Left cardiac atrium (tissue), 4 donors: ENCODE measurements at places on chromosomes 13 and 19.

- DNase-seq = no peak
Measured at GRCh38 chr19:34573226-34573864, 91.8 kb downstream of the WTIP start.

GRCh38 chr13:23793711-23794110 is 95.5 kb downstream of the MIPEP start:
- DNase-seq = no peak

- DNase-seq = no peak
Measured at GRCh38 chr19:34832581-34833112, 59.6 kb upstream of the ZNF599 start.

DNA sequence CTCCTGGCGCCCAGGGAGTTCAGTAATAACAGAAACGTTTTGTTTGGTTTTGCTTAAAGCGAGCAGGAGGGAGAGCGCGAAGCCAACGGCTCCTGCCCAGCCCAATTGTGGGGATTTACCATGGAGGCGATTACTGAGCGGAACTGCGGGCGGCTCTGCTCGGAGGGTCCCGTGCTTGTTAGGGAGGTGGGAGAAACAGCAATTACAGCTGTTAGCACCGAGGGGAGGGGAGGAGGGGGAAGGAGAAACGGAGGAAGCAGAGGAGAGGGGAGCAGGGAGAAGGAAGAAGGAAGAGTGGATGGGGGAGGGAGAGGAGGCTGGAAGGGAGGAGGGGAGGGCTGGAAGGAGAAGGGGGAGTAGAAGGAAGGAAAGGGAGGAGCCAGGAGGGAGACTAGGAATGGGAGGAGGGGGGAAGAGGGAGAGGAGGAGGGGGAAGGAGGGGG is 7.7 kb upstream of the ONECUT3 start:
- no peak for DNase-seq

- DNase-seq = no peak
Measured at GRCh38 chr13:84659359-84659661, 777.0 kb upstream of the SLITRK1 start.

GRCh38 chr13:21060338-21061028 is 903 bp downstream of the LATS2 start:
- peak; percentile 67 for DNase-seq

- no peak for DNase-seq
Measured at GRCh38 chr19:1008268-1009040, 8.2 kb downstream of the GRIN3B start.

- no peak for DNase-seq
Measured at GRCh38 chr13:26198116-26198515, 24.0 kb downstream of the RNF6 start.

DNA sequence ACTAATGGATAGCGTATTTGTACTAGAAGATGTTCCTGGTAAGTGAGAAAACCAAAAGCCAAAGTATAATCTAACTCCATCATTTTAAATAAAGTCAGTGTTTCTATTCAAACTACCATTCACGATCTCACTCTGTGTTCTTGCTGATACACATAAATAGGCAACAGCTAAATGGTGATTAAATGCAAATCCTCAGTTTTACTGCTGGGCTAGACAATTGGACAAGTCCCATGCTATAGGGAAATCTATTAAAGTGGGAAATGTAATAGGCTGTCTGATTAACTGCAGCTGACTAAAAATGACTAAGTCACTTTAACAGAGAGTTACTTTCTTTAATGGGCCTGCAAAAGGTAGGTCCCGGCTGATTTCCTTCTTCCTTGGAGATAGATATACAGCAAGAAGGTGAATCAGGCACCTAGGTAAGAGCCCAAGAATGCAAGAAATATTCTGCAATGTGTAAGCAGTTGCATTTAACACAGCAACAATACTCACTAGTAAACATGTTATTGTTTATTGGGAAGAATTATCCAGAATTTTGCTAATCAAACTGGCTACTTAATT is 298.4 kb downstream of the SLITRK6 start:
- no peak for DNase-seq

GRCh38 chr13:51229101-51229719 is 7.0 kb downstream of the FAM124A start:
- no peak for DNase-seq

GRCh38 chr13:96994017-96994857 is at the start of gene OXGR1:
Gene OXGR1 (minus strand): TSS chr13:96994476. CDS start chr13:96987759, 6,717 bp downstream.
- DNase-seq = peak; percentile 28

DNA sequence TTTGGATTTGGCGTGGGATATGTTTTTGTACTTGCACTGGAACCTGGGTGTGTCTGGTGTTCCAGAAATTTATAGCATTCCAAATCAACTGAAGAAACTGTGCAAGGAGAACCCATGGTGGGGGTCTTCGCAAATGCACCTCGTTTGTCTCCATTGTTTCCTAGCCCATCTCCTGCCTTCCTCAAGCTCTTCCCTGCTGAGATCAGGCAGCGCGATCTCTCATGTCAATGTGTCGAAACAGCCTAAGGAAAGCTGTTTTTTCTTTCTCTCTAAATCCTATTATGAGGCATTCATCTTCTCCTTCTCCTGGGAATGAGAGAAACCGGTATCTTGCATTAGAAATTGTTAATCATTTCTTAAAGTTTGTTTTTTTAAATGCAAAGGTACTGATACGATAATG is 131.0 kb downstream of the KLF5 start:
- no peak for DNase-seq

- DNase-seq = no peak
Measured at GRCh38 chr19:32350471-32350865, 5.1 kb downstream of the ZNF507 start.

GRCh38 chr19:39833464-39834286 is at the start of gene DYRK1B:
Gene DYRK1B (minus strand): TSS chr19:39834162. CDS start chr19:39831867, 2,295 bp downstream.
- DNase-seq = peak; percentile 98

- DNase-seq = no peak
Measured at GRCh38 chr13:81929988-81930387, 1589.1 kb upstream of the SPRY2 start.

DNA sequence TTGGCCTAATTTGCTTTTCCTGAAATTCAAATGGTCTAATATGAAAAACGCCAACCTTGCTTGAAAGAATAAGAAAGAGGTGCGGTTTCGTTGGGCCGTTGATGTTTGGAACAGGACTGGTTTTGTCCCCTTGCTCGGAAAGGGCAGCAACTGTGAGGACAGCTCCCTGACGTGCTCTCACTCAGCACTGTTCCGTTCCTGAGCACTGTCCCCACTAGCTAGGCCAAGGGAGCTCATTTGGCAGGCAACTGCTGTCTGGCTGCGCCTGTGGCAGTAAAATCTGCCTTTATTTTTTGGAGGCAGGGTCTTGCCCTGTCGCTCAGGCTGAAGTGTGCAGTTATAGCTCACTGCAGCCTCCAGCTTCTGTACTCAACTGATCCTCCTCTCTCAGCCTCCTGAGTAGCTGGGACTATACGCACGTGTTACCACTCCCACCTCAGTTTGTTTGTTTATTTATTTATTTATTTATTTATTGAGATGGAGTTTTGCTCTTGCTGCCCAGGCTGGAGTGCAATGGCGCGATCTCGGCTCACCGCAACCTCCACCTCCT is 4.5 kb downstream of the LDLR start:
- no peak for DNase-seq

GRCh38 chr19:30780032-30780431 is 407.8 kb downstream of the ZNF536 start:
- no peak for DNase-seq

GRCh38 chr19:18090545-18091216 is 3.9 kb upstream of the IL12RB1 start:
- DNase-seq = no peak

DNA sequence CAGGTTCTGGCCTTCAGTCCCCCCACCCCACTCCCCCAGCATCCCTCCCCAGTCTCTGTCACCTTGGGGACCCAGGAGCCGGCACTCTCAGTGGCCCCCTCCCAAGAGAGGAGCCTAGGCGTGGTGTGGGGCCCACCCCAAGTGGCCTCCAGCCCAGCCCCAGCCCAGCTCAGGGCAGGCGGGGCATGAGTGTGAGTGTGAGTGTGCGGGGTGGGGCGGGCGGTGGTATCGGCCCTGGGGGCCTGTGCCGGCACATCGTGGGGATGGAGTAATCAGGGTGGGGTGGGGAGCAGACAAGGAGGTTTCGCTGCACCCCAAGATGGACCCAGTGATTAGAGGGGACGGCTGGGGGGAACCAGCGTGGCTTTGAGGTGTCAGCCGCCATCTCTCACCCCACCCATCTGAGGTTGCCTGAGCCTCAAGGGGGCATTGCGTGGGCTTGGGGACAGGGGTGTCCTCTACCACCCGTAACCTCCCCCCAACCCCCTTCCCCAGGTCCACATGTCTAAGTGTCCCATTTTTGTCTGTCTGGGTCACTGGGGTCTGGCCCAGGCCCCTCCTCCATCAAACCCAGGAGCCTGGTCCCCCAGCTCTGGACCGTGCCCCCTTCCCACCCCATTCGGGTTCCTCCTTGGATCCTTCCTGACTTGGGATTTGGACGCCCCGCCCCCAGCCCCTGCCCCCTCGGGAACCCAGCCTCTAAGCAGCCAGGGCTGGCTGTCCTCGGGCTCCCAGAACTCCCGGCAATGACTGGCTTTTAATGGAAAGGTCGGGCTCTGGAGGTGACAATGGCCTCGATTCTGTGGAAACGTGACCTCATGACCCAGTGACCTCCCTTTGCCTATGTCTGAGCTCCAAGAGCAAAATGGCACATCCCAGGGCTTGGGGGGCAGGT is 6.9 kb upstream of the SULT2B1 start:
- DNase-seq = no peak

- DNase-seq = no peak
Measured at GRCh38 chr13:27644302-27644701, 22.6 kb downstream of the POLR1D start.

DNA sequence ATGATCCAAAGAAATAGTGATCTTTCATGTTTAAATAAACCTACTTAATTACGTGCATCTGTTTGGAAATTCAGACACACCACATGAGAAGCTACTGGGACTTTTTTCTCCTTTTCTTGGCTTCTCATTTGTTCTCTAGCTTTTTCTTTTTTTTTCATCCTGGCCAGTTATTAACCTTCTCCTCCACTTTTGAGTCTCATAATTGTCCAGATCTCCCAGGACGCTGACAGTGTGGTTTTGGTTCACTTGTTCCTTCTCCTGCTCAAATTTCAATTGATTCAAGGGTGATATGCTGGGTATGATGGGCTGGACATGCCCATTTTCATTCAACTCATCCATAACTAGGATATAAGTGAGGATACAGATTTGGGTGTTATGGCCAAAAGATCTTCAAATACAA is 152.3 kb downstream of the TM9SF2 start:
- DNase-seq = no peak

DNA sequence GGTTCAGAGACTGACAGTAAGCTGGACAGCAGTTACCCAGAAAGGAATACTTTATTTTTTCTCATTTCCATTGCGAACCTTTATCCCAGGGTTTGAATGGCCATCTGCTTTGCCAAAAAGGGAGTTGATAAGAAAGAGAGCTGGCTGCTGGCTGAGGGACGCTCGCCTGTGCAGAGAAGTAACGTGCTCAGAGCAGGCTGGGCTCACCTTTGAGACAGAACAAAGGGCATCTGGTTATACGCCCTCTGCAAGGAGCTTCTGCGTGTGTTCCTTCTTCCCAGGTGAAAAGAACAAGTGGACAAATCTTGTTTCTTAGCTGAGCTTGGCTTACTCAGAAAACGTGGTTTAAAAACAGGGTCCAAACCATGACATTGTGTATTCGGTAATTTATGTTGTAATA is 47.4 kb downstream of the EFNB2 start:
- DNase-seq = no peak

GRCh38 chr13:28559636-28560259 is 64.8 kb upstream of the FLT1 start:
- DNase-seq = no peak

- DNase-seq = no peak
Measured at GRCh38 chr13:50318887-50319286, 303.6 kb downstream of the KCNRG start.

DNA sequence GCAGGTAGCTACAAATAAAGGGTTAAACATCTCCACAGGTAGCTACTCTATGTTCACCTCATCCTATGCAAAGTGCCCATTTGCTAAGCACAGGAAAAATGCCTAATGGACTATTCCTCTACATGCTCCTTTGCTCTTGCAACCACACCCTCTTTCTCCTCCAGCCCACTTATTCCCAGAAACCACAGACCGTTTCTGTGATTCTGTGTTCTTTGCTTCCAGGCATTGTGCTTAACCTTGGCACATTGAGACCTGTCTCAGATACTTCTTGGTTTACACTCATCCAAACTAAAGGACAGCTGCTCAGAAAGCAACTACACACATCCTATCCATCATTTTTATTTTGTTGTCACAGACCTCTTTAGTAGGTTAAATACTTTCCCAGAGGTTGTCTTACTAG is 785.0 kb upstream of the MIR17HG start:
- DNase-seq = no peak

GRCh38 chr19:58183817-58184215 is 955 bp downstream of the ZNF274 start:
- DNase-seq = no peak

GRCh38 chr13:45833242-45833641 is 18.3 kb downstream of the SIAH3 start:
- no peak for DNase-seq

GRCh38 chr13:91162180-91162579 is 185.3 kb upstream of the MIR17HG start:
- no peak for DNase-seq

- peak; percentile 28 for DNase-seq
Measured at GRCh38 chr19:12833738-12834565, 427 bp downstream of the RTBDN start.

DNA sequence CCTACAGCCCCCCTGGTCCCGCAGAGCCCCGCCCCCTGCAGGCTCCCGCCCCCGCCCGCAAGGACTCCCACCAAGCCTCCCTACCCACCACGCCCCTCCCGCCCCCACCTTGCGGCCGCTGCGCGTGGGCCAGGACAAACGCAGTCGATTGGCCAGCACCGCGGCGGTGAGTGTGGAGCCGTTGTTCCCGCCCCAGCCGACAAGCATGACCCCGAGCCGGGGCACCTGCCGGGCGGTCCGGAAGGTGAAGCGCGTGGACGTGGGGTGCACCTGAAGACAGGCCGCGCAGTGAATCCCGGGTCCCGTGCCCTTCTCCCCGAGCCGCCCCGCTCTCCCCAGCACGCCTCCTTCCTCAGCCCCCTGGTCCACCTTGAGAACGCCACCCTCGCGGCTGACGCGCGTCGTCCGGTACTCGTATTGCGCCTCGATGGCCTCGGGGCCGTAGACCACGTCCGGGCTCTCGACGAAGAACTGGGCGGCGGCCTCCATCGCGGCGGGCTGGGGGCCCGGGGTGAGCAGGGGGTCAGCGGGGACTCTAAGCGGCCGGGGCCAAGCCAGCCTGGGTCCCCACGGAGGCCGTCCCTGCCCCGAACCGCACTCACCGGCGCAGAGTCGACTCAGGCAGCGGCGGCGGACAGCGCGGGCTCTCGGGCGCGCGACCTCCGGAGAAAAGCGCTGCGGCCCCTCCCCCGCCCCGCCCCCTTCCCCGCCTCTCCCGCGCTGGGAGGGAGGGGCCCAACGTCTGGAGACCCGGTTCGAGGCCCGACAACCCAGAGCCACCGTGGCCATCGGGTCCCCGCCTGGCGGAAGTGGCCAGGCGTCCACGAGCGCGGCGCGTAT is at the start of gene ISYNA1:
Gene ISYNA1, minus strand, starts transcription at position 643 of the 840 bp plus-strand sequence. Its CDS starts 154 bp downstream, at position 489.
- peak; percentile 77 for DNase-seq

GRCh38 chr13:47119575-47120235 is 222.9 kb upstream of the HTR2A start:
- DNase-seq = no peak
